ENCODE measurements at places on chromosomes 11 and 22.
A peak's percentile ranks its signal among the peaks of the same experiment; 100 is the strongest.

DNA sequence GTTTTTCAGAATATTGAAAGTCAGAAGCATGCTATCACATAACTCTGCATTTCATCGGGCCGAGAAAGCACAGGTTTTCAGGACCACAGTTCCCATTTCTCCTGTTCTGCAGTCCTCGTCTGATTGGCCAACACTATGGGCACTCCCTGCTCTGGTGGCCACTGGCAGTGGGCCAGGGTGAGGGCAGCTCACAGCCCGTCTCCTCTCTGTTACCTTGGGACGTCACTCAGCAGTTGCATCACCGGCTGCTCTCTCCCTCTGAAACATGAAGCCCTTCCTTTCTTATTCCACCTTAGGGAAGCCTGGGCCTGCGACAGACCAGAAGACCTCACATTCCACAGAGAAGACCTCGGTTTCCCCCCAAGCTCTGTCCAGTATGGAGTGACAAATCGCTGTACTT is 11.4 kb upstream of the MICAL3 start:
- DNase-seq: no peak

DNA sequence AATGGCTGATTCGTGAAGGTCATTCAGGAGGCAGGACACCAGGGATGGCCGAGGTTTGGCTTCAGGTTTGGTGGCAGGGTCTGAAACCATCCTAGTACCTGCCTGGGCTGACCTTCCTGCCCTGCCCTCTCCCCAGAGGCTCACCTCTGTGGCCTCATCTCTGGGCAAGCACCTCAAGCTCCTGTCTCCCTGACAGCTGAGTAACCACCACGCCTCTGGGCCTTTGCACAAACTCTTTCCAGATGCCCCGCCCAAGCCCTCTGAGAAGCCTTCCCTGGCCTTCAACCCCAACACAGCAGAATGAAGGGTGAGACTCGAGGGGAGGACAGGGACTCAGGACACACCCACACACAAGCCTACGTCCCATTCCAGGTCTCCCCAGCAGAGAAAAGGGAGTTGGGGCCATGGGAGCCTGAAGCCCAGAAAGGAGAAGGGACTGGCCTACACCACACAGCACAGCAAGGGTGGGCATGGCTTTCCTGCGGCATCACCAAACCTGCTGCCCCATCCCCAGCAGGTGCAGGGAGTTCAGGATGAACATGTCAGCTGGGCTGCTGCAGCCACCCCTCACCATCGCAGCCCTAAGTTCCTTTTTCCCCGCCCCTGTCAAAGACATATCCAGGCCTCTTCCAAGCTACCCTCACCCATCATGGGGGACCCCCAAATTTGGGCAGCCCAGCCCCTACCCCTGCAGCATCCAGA is 2.4 kb downstream of the SHISA8 start:
- no peak for DNase-seq

DNA sequence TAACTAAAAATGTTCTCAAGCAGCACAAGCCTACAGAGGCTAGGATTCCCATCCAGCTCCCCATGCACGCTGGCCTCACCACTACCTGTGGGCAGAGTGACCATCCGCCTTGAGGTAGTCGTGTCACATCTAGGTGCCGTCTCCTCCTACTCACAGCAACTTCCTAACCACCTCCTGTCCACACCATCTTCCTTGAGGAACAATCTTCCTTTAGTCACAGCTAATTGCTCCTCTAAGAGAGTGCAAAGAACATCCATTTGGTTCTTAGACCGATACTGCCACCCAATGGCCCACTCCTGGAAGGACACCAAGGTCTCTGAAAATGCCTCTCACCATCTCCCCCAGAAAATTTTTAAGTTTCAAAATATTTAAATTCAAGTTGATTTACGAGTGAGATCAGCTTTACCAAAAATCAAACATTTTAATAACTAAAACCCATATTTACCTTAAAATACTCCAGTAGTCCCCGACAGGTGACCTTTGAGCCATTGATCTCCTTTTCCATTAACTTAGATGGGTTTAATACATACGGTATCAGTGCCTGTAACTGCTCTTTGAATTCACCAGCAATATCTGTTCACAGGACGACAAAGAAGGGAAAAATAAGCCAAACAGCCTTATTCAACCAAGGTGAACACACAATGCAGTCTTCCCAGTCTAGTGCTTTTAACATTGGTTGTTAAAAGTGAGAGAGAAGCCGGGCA is 21.7 kb upstream of the PLAAT3 start:
- peak; percentile 22 for DNase-seq

GRCh38 chr22:46076651-46077339 is 73.5 kb upstream of the PPARA start:
- no peak for DNase-seq

DNA sequence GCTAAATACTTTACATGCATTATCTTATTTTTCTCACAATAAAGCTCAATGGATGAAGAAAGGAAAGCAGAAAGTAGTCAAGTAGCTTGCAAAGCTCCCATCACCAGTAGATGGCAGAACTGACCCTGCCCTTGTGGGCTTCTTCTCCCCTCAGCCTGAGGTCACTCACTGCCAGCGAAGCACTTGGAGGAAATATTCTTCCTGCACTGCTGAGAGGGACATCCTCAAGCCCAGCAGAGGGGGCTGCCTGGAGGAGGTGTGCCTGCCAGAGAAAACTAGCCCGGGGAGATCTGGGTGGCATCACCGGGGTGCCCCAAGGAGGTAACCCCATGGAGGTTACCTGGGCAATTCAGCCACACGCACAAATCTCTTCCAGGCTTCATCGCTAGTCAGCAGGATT is 6.6 kb downstream of the APOL4 start:
- DNase-seq: peak; percentile 18

DNA sequence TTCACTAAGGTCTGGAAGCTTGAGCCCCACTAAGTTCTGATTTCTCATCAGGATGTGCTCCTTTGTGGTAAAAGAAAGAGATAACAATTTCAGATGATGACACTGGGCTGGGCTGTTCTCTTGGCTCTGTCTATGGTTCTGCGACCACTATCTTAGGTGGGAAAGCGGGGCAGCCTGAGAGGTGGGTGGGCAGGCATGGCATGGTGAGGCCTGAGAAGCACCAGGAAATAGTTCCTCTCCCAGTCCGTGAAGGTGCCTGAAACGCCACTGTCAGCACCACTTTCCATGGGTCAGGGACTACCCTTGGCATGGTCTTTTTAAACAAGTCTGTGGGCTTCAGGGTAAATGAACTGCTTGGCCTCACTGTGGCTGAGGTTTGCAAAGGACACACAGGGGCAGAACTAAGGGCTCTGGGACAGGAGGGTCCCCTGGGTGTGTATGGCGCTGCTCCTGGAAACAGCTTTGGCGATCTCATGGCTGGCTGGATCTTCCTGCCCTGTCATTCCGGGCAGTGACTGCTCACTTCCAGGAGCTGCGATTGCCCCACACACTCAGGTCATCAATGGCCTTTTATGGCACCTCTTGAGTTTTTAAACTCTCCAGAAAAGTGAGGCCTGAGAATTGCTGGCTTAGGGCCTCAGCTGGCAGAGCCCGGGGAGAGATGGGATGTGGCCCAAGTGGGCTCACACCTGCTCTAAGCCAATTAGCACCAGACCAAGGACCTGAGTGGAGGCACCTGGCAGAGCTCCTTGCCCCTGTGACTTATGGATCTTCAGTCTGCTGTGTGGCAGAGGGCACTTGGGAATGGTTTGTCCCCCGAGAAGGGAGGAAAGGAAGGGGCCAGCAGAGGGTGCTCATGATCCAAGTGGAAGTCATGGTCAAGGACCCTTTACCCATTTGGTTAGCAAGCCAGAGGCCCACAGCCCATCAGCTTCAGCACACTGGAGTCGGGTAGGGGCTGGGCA is 55.6 kb upstream of the LYVE1 start:
- no peak for DNase-seq

- DNase-seq: no peak
Measured at GRCh38 chr11:101446238-101446637, 137.6 kb downstream of the TRPC6 start.

- DNase-seq: no peak
Measured at GRCh38 chr11:112453601-112454577, 193.2 kb upstream of the PLET1 start.

GRCh38 chr11:69301455-69302401 is 7.8 kb downstream of the MYEOV start:
- no peak for DNase-seq

- DNase-seq: no peak
Measured at GRCh38 chr11:58024601-58025091, 965 bp downstream of the OR9Q1 start.

DNA sequence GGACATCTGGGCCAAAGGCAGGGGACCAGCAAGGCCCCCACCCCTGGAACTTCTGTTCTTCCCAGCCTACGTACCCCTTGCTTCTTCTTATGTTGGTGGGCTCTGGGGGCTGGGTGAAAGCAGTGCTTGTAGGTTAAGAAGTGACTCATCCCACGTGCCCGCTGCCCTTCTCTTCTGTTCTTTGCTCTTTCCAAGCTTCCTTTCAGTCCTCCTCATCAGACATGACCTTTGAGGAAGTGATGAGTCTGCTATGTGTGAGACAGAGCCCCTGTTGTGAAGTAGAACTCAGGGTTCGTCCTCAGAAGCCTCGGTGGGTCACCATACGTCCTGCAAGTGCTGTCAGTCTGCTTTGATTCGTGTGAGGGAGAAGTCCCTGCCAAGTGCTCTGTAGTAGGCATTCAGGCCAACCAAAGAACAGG is 12.7 kb downstream of the MED15 start:
- DNase-seq: no peak

GRCh38 chr22:36901411-36902142 is 11.9 kb upstream of the CSF2RB start:
- no peak for DNase-seq

- no peak for DNase-seq
Measured at GRCh38 chr11:932435-932834, 6.8 kb downstream of the AP2A2 start.

- DNase-seq: no peak
Measured at GRCh38 chr11:91810871-91811270, 413.7 kb upstream of the FAT3 start.

GRCh38 chr22:34858066-34858465 is 207.9 kb upstream of the ISX start:
- no peak for DNase-seq

GRCh38 chr11:85114786-85115185 is 512.4 kb downstream of the DLG2 start:
- no peak for DNase-seq

DNA sequence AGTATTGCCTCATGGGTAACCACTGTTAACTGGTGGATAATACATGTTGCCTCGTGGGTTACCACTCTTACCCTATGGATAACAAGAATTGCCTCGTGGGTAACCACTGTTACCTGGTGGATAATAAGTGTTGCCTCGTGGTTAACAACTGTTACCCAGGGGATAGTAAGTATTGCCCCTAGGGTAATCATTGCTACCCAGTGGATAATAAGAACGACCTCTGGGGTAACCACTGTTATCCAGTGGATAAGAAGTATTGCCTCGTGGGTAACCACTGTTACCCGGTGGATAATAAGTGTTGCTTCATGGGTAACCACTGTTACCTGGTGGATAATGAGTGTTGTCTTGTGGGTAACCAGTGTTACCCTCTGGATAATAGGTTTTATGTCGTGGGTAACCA is 28.1 kb upstream of the NXPE4 start:
- DNase-seq: no peak

DNA sequence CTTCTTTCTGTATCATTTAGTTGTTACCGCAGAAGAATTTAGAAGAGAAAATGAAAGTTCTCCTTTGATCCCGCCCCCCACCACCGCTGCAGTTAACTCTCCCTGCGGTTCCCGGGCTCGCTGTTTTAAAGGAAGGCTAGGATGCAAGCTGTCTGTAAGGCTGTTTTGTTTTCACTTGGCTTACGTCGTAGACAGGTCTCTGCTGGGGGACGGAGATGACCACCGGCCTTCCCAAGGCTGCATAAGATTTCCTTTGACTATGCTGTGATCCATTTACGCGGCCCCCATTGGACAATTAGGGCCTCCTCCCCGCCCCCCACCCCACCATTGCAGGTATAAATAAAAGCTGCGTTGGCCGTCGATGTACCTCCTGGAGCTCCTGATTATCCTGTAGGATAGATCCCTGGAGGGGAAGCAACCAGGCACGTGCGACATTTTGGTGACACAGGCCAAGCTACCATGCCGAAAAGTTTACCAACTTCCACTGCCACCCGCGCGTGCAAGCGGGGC is 1.4 kb upstream of the CPT1A start:
- DNase-seq: no peak

DNA sequence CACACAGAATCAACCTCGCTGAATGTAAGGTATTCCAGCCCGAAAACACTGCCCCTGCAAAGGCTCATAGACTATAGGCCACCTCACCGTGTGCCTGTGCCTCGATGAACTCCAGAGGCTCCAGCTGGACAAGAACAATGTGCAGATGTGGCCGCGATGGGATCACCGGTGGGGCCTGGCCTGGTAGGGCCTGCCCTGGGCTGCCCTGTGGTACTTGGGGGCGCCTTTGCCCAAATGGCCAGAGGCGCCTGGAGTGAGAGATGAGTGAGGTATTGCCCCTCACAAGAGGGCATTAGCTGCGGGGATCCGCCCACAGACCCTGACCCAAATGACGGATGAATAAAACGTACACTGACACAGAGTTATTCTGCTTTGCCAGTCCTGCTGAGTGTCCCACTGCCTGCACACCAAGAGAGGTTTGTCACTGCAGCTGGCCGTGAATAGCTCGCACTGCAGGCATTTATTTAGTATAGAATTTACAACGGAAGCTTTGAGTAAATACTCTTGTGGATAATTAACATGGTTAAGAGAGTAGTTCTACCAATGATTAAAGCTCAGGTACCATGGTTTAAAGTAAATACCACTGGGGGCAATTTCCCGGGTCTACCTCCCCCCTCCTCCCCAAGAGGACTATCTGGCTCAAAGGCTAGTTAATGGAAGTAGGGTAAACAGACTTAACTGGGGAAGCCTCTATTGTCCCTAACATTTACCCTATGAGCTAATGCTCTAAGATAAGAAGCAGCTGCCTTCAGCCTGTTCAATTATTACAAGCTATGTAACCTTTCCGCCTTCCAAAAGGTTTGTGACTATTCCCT is 101.1 kb upstream of the IGLL5 start:
- DNase-seq: no peak

DNA sequence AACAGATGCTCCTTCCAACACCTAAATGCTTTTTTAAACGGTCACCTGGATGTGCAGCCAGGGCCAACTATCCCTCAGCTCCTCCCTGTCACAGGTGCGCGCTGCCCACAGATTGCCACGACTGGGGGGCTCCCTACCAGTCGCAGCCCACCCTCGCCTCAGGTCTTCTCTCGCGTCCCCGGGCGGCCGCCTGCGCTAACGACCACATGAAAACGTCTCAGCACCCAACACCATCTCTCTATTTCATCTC is 469 bp downstream of the ZBED5 start:
- DNase-seq: no peak

DNA sequence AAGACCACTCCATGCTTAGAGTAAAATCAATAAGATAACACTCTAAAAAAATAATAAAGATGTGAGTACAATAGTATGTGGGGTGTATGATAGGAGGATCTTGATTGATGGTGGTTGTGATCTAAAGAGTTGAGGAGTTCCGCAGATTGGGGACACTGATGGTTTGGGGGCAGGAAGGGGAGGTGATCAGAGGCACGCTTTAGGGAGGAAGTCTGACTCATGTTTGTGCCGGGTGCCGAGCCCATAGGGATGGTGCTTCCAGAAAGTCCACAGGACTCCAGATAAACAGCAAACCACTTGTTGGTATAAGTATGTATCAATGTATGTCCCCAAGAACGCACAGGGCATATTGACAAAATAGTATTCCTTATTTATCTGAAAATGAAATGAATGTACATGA is 27.5 kb downstream of the LINC01488 start:
- DNase-seq: no peak

- DNase-seq: no peak
Measured at GRCh38 chr11:95322539-95322938, 91.5 kb upstream of the SESN3 start.

GRCh38 chr22:31942091-31942490 is 2.2 kb upstream of the YWHAH start:
- no peak for DNase-seq

- no peak for DNase-seq
Measured at GRCh38 chr22:25069758-25070481, 117.4 kb downstream of the KIAA1671 start.
